Caki2 (cell line): ENCODE measurements at places on chromosomes 11 and 22.
A peak's percentile ranks its signal among the peaks of the same experiment; 100 is the strongest.

GRCh38 chr22:21978564-21979386 lies 3.8 kb downstream of the TOP3B start:
- DNase-seq: no peak

- DNase-seq: peak; percentile 31
Observed at GRCh38 chr11:33735271-33736147, 714 bp downstream of the CD59 start.

GRCh38 chr22:27625769-27626674 lies 175.5 kb downstream of the MN1 start:
- no peak for DNase-seq

- DNase-seq: no peak
Observed at GRCh38 chr11:40140560-40140959, 1318.9 kb downstream of the LRRC4C start.

- DNase-seq: no peak
Observed at GRCh38 chr11:114921697-114922096, 243.4 kb downstream of the NXPE2 start.

GRCh38 chr22:31447337-31447736 lies 42.3 kb downstream of the EIF4ENIF1 start:
- no peak for DNase-seq

DNA sequence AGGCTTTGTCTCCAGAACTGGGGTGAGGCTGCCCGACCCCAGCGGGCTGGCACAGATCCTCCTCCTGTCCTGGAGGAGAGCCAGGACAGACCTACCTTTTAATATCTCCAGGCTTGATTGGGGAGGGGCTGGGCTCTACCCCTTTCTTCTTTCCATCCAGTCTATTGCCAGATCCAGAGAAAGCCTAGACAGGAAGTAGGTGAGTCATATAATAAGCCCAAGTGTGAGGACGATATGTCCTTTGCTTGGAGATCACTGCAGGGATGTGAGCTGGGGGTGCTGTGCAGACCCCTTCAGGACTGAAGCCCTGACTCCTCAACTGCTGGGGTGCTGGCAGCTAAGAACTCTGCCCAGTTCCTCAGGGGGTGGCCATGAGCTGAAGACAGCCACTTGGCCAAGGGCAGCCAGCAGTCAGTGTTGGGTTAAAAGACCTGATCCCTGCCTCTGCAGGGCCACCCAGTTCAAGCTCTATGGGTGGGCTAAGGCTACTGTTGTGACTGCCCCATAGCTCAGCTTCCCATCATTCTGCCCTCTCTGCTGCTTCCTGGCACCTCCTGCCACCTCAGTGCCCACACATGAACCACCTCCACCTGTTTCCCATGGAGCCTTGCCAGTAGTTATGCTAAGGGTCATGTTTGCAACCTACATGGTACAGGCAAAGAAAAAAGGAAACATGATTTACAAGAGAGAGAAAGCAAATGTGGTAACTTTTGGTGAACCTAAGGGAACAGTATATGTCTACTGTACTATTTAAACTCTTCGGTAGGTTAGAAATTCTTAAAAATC lies 8.3 kb upstream of the C22orf39 start:
- DNase-seq: no peak

DNA sequence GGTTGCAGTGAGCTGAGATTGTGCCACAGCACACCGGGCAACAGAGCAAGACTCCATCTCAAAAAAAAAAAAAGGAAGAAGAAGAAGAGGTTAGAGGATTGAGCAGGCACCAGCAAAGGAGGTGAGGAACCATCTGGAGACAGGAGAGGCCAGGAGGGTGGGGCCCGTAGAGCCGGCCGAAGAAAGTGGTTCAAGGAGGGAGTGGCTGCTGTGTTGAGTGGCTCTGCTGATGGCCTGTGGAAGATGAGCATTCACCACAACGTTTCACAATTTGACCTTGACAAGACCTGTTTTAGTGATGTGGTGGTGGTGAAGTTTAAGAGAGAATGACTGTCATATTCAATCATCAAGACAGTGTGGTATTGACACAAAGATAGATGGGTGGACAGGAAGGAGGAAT lies 6.8 kb upstream of the CTSD start:
- DNase-seq: no peak

- DNase-seq: no peak
Observed at GRCh38 chr11:60918251-60918938, 4.4 kb downstream of the TMEM109 start.

DNA sequence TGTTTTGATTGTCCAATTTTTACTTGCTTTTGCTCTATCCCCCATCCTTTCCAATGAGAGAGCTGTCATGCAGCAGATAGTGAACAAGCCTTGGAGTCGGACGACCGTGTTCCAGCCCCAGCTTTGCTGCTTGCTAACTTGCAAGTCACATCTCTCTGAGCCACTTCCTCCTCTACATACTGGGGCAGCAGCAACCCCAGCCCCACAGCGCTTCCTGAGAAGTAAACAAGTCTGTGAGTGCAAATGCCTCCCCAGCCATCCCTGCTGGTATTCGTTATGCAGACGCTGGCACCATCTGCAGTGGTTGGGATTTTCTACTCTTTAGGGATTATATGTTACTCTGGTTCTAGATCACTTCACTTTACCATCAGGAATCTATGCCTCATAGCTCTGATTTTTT lies 35.0 kb downstream of the TPBGL start:
- no peak for DNase-seq

DNA sequence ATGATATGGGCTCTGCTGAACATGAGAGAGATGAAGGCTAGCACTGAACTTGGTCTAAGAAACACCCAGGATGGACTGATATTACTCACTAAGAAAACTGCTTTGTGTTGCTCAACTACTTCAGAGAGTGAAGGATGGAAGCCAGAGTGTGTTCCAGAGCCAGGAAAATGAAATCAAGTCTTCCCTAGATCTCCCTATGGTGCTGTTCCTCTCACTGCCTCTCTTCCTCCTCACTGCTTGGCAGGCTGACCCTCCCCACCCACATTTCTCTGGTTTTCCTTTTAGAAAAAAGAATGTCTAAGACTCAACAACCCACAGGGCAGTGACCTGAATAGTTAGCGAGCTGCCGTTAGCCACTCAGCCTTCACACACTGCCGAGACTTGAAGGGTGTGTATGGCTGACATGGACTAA lies 65.6 kb downstream of the CCDC81 start:
- DNase-seq: no peak

- no peak for DNase-seq
Observed at GRCh38 chr11:36192425-36193289, 96.6 kb downstream of the COMMD9 start.

DNA sequence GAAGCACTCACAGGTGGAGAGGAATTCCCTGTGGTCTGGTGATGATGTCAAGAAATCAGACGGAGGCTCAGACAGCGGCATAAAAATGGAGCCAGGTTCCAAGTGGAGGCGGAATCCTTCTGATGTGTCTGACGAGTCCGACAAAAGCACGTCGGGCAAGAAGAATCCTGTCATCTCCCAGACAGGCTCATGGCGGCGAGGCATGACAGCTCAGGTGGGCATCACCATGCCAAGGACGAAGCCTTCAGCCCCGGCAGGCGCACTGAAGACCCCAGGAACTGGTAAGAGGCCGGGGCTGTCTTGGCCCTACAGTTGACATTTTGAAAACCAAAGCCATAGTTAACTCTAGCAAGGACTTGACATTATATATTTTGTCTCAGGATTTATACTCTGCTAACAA lies 116.3 kb downstream of the DBX1 start:
- DNase-seq: no peak

- no peak for DNase-seq
Observed at GRCh38 chr22:29946220-29946619, 63.2 kb downstream of the MTMR3 start.

DNA sequence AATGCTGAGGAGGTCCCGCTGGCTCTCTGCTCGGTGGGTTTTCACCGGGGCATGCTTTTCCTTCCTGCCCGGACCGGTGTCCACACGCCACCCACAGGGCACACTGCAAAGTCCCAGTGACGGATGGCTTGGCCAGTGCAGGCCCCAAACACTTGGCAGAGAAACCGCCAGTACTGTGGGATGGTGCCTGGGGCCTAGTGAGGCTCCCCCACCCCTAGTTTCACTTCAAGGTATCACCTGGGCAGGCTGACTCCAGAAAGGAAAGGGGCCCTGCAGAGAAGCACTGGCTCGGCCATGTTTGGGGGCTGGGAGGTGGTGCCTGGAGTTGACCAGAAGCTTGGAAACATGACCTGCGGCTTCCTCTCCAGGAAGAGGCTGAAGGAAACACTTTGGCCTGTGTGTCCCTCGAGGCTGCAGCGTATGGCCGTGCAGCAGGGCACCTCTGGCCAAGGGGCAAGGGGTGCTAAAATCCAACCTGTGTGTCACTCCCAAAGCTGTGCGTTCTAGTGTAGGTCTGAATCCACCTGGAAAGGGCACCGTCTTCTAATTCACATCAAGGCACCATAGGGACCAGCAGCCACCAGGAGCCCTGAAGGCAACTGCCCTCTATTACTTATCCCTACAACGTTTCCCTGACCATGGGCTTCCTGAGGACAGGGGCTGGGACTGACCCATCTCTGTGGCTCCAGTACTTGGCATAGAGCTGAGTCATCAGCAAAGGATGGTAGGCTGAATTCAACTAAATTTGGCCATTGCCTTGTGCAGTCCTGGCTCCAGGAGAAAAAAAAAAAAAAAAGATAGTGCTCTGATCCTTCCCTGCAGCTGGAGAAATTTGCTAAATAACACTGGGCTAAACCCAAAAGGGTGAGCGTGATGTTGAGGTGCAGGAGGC lies 22.6 kb downstream of the TPBGL start:
- no peak for DNase-seq

- no peak for DNase-seq
Observed at GRCh38 chr11:118000850-118001228, 14.6 kb downstream of the IL10RA start.

GRCh38 chr22:28792491-28793383 lies 7.6 kb downstream of the XBP1 start:
- no peak for DNase-seq

- no peak for DNase-seq
Observed at GRCh38 chr11:110478410-110478809, 48.7 kb downstream of the FDX1 start.

DNA sequence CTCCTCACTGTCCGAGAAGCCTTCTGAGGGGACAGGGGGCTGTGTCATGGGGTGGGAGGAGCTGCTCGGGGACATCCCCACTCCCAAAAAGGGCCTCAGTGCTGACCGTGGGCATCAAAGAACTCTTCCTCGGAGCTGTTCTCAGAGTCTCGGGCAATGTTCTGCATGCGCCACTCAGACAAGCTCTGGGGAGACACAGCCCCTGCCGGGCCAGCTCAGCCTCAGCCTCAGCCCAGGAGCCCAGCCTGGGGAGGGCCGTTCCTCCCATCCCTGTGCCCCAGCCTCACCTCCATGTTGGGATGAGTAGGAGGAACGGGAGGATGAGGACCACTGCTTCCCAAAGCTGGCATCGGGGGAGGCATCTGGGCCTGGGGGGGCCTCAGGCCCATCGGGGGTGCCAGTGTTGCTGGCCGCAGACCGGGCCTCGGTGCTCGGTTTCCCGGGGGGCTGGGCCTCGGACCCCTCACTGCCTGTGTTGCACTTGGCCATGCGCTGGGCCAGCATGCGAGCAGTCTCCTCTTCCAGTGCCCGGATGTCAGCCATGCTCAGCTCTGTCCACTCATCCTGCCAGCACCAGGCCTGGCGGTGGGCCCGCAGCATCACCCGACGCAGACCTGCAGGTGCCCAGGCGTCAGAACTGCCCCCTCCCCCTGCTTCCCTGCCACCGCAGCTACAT lies 5.2 kb downstream of the PITPNM1 start:
- DNase-seq: no peak

GRCh38 chr11:131910523-131911387 lies 540.3 kb downstream of the NTM start:
- peak; percentile 13 for DNase-seq

GRCh38 chr22:26556904-26557303 lies 33.0 kb downstream of the TPST2 start:
- DNase-seq: no peak
